ENCODE measurements at places on chromosomes 3 and 15.
A peak's percentile ranks its signal among the peaks of the same experiment; 100 is the strongest.

GRCh38 chr3:183698318-183698751 is 738 bp downstream of the YEATS2 start:
- DNase-seq = peak; percentile 94

- peak; percentile 17 for DNase-seq
Observed at GRCh38 chr3:100093831-100094230, 20.5 kb downstream of the FILIP1L start.

DNA sequence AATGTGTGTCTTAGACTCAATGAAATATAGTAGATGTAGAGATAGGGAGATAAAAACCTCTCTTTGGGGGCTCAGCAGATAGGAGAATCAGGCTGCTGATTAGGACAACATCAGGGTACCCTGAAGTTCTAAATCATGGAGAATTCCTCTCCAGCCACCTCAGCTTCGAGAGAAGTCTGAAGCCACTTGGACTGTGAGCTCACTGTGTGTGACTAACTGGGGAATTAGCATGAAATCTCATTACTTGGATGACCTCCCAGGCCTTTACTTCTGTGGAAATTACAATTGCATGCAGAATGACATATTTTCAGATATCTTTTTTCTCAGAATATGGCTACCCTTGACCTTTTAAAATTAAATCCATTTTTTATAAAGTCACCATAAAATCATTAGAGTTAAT is 128.0 kb upstream of the MRPL3 start:
- no peak for DNase-seq

GRCh38 chr3:54176106-54176505 is 53.8 kb downstream of the CACNA2D3 start:
- DNase-seq = no peak

Measured in osteoblast (primary cell).